ENCODE measurements at places on chromosomes 7 and 10. TPM values are rescaled to one million over a fixed set of nuclear protein-coding genes. Genes with fewer than 3 reads are reported as not detected.
A peak's percentile ranks its signal among the peaks of the same experiment; 100 is the strongest.

GRCh38 chr10:60236869-60237524, 152.7 kb downstream of the ANK3 start:
- no peak for DNase-seq

GRCh38 chr10:95246582-95247051, 44.2 kb downstream of the PDLIM1 start:
- DNase-seq: peak; percentile 87

DNA sequence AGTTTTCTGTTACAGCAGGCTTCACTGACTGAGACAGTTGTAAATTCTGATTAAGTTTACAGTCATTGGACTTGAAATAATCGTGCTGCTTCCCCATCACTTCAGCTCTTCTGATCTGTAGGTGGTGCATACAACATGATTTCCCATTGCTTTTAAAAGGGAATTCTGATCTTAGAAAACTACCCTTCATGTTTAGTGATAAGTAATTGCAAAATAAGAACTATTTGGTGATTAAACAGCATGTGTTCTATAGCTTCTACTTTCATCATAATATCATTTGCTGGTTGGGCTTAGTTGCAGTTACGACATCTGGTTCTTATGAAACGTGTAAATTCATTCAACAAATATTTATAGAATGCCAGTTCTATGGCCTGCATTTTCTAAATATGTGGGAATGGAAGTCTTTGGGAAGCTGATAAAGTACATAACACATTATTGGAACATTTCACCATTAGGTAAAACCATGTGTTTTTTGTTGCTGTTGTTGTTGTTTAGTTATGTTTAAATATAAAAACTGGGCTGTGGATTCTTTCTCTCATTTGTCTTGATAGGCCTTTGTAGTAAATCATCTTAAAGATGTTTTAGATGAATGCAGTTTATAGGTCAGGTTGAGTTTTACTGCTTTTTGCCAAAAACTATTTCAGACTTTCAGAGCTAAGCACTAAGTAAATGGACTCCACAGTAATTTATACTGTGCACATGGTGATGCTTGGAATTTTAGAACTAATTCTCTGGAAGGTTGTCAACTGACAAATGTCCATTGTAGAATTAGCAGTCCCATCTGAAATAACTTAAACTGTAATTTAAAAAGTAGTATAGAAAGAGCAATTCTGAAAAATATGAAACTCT, 13.1 kb downstream of the GNAI1 start:
- DNase-seq: peak; percentile 98

- DNase-seq: no peak
Measured at GRCh38 chr7:1719913-1720312, 49.8 kb downstream of the ELFN1 start.

DNA sequence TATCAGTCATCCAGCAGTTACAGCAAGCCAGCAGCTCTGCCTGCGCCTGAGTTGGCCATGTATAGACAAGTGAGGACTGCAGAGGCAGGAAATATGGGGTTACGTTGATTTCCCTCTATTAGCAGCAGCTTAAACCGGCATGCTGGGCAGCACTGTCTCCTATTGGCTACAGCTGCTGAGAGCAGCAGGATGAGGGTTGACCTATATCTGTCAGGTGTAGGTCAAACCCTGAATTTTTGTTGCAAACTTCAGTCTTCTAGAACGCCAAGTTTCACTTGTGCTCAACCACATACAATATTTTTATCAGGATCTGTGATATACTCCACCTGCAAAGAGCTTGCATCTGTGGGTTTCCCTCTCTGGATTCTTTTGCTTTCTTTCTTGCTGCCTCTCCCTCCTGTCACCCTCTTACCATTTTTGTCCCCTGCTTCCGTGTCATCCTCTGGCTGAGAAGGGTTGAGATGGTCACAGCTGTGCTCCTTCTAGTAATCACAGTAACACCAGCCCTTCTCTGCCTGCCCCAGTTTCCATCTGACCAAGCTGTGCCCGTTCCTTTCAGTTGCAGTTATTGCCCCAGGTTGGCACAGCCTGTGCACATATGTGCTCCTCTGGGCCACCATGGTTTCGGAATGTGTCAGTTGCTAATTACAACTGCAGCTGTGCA, 23.8 kb upstream of the GLCCI1 start:
- no peak for DNase-seq

DNA sequence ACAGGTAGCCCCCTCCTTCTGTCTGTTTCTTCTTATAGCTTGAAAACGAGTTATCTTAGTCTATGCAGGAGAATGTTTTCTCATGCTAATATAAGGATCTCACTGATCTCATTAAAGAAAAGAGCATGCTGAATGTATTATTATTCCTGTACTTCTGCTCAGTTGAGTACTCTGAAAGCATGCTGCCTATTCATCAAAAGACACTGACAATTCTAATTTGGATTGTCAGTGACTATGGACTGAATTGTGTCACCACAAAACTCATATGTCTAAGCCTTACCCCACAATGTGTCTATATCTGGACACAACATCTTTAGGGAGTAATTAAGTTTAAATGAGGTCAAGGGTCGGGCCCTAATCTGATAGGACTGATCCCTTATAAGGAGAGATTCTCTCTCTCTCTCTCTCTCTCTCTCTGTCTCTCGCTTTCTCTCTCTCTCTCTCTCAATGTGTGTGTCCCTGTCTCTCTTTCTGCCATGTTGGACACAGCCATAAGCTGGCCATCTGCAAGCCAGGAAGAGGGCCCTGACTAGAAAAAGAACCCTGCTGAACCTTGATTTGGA, 98.4 kb downstream of the GNAT3 start:
- DNase-seq: no peak

- DNase-seq: no peak
Measured at GRCh38 chr10:116611153-116611545, 9.6 kb upstream of the PNLIPRP2 start.

Gene ASIC3
- total RNA-seq: under 0.01 TPM

Data from fibroblast of villous mesenchyme (primary cell).